Stimulated activated CD8-positive, alpha-beta memory T cell treated with anti-CD3 and anti-CD28 coated beads, Interleukin-4, amount 100 ng/mL, for 1 hour (primary cell): ENCODE measurements at places on chromosomes 2 and 18.
A peak's percentile ranks its signal among the peaks of the same experiment; 100 is the strongest.

- DNase-seq, result no peak
Measured at GRCh38 chr2:142415461-142415860, 284.6 kb upstream of the LRP1B start.

DNA sequence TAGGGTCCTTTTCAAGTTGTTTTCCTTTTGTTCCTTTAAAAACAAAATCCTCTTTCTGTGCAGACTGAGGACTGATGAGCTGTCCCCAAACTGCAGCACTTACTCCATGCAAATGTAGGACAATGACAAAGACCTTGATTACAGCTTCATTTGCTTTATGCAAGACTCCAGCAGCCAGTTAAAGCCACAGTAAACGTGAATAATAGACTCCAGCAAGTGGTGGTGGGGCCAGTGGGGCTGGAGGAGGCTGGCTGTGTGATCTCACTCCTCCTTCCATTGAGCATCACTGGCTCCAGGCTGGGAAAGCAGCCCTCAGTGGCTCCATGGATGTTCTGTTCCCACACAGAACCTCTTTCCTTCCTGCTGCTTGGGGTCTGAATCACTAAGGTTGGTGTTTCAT is 306.0 kb upstream of the CELF4 start:
- no peak for DNase-seq

GRCh38 chr2:101419096-101419663 is 31.9 kb upstream of the CREG2 start:
- peak; percentile 35 for DNase-seq

GRCh38 chr2:110691612-110692258 is 13.9 kb upstream of the BUB1 start:
- no peak for DNase-seq

DNA sequence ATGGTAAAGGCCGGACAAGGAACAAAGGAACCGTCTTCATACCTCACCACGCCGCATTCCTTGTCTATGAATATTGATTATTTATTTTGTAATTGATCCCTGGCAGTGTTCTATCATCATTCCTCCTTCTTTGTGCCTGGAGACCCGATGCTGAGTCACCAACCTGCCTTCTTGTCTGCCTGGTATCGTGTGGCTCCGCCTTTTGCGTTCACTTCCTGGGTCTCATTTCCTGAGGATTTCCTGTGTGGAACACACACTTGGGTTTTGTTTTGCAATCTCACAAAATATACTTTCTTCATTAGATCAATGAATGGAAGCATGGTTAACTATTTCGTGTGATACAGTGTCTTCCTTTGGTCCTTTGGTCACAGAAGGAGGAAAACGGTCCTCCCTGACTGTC is 95.5 kb upstream of the SNTG2 start:
- DNase-seq, result no peak

- no peak for DNase-seq
Measured at GRCh38 chr18:22844190-22844589, 88.9 kb upstream of the RBBP8 start.

DNA sequence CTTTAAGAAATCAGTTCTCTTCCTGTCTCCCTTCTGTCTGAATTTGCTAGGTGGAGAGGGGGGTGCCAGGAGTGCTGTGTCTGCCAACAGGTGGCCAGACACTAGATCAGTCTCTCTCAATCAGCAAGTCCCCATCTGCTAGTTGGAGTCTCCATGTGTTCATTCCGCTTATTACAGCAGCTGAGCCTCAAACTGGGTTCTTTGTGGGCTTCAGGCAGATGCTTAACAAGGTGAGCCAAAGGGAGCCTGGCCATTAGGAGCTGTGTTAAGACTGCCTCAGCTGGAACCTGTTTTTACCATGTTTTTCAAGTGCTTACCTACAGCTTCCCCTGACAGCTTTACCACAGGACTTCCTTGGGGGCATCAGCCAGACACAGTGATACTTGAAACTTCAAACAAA is 401.9 kb downstream of the LRP1B start:
- no peak for DNase-seq

GRCh38 chr2:104863468-104864279 is 9.8 kb downstream of the POU3F3 start:
- no peak for DNase-seq

DNA sequence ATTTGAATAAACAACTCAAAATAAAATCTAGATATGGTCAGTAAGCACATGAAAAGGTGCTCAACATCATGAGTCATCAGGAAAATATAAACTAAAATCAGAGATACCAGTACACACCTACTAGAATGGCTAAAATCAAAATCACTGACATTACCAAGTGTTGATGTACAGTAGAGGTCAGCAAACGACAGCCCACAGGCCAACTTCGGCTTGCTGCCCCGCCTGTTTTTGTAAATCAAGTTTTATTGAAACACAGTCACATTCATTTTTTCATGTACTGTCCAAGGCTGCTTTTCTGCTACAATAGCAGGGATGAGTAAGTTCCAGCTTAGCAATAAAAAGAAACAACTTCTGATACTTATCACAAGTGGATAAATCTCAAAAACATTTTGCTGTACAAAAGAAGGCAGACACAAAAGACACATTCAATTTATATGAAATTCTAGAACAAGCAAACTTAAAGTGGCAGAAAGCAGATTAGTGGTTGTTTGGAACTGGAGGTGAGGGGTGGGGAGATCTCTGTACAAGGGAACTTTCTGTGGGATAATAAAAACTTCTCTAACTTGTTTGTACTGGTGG is 32.1 kb downstream of the TRAK2 start:
- DNase-seq, result no peak

- no peak for DNase-seq
Measured at GRCh38 chr2:227363756-227364155, 15.3 kb downstream of the TM4SF20 start.

GRCh38 chr2:190572246-190572645 is 37.7 kb upstream of the NEMP2 start:
- no peak for DNase-seq

DNA sequence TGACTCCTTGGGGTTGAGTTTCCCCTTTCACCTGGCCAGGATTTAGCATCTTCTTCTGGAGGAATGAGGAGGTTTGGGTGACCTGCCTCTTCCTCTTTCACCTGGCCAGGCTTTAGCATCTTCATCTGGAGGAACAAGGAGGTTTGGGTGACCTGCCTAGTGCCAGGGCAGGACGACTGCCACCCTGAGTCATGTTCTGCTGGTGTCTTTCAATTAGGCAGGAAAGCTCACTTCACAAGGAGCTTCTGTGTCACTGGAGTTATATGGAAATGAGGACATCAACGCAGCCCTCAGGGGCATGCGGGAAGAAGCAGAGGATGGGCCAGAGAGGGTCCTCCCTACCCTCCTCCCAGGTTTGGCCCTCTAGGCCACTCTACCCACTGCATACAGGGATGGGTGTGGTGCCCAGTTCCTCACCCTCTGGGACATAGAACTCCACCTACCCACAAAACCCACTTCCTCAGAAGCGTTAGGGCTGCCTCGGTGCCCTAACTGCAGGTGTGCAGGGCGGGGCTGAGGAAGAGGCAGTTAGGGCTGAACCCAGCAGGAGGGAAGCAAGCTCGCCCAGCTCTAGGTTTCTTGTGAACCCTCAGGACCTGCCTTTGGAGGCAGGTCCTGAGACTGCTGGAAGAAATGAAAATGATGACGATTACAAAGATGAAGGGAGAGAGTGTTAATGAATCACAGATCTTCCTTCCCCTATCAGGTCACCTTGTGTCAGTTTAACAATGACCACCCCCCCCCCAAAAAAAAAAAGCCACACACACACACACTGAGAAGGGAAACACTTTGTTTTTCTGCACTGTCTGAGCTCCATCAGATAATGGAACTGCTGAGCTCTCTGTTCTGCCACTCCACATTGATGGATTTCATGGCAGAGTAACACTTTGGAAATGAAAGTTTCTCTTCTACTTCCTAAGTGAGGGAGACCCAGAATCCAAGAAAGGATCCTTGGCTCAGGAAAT is 71.0 kb downstream of the ARL4C start:
- DNase-seq, result peak; percentile 58

GRCh38 chr2:189013671-189014448 is 39.7 kb downstream of the COL3A1 start:
- no peak for DNase-seq

DNA sequence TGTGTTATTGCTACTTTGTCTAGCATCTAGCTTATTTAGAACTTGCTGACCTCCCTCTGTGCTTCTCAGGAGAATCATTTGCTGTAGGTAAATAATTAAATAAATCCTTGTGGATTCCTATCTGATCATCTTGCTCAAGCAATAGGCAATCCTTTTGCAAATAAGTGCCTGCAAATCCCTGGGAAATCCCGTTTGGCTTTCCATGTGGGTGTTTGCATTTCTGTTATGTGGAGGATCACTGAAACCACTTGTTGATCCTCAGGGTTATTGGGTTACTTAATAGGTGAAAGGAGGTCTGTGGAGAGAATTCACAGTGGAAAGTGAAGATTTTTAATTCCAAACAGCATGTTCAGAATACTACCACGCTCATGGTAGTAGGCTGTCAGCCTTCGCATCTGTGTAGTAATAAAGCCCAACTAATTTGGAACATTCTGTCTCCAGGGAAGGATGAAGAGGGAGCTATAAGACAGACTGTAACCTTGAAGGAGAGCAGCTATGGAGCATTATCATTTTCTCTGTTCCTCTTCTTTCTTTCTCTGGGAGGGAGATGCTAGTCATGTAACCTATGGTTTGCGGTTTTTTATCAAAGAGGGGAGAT is 72.5 kb downstream of the GULP1 start:
- DNase-seq, result no peak

DNA sequence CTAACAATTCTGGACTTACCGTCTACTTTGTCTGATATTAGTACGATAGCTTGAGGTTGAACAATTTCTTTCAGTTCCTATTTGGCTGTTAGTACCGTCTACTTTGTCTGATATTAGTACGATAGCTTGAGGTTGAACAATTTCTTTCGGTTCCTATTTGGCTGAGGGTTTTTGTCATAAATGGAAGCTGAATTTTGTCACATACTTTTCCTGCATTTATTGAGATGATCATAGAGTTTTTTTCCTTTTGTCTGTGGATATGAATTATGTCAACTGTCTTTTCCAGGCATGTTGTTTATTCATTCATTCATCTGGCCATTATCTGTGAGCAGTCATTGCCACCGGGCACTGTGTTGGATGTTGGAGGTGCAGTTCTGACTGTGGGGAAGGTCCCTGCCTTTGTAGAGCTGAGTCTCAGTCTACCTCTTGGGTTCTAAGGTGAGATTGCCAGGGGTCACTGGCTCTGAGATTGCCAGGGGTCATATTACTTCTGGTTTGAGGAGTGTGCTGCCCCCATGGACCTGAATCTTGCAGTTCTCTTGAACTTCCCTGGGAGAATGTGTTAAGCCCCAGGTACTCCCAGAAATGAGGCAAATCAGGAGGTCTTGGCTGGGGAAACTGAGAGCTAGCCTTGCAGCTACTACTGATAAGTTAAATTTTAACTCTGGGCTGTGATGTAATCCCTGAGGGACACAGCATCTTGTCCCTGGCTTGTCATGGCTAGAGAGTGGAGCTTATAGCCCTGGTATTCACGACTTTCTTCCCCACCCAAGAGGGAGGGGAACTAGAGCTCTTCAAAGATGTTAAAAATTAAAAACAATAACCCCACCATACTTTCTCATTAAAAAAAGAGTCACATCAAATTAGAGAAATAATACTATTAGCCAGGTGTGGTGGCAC is 89.1 kb upstream of the MBOAT2 start:
- no peak for DNase-seq

GRCh38 chr2:168392024-168392423 is 64.0 kb upstream of the CERS6 start:
- no peak for DNase-seq
